ENCODE measurements at places on chromosomes 16 and 17.

GRCh38 chr16:66159987-66160386, 206.5 kb upstream of the CDH5 start:
- DNase-seq = no peak

DNA sequence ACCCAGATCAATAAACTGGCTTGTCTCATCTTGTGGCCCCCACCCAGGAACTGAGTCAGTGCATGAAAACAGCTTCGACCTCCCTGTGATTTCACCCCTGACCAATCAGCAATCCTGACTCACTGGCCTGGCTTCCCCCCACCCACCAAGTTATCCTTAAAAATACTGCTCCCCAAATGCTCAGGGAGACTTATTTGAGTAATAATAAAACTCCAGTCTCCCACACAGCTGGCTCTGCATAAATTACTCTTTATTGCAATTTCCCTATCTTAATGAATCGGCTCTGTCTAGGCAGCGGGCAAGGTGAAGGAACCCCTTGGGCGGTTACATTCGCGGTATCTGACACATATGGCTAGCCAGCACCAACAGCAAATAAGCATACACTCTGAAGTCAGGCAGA, 9.8 kb upstream of the RABEP1 start:
- DNase-seq = no peak

DNA sequence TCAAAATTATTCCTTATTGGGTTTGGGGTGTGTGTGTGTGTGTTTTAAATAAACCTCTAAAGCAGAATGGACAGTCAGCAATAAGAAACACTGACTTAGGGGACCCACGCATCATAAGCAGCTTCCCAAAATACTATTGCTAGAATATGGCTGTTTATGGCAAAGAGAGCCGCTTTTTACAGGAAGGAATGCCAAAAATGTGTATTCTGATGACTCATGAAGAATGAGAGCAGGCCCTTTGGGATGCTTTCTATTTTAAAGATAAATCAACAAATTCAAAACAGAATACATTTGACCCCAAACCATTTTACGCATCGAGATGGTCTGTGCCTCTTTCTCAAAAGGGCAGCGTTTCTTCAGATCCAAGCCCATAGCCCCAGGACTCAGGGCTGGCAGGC, 37.5 kb downstream of the ARHGAP17 start:
- no peak for DNase-seq

DNA sequence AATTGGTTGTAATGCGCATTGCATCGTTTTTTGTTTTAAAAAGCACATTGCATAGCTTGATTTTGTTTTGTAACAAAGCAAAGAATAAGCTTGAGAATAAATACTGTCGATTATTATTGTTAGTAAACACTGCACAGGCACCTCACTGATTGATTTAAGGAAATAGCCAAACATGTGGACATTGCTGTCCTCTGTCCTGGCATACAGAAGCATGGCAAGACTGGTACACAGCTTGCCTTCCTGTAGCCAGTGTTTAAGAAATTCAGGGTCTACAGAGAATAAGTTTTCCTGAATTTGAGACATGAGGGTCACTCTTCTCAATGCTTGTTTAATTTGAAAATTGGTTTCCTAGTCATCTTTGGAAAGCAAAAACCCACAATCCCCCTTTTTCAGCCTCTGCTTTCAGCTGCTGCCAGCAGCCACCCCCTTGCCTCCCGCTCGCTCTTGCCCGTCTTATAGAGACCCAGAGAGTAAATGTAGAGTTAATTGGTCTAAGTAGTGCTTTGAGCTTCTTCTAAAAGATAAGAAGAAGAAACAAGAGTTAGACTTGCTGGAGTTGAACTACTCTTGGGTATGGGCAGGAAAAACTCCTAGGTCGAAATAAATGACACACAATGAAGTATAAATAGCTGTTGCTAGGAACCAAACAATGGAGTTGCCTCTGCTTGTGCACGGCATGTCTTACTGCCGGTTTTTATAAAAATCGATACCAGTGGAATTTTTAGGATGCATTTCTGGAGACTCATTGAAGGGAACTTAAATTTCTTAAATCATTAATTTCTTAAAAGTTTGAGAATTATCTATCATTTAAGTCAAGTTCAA, 116.6 kb downstream of the MRTFB start:
- DNase-seq = no peak

DNA sequence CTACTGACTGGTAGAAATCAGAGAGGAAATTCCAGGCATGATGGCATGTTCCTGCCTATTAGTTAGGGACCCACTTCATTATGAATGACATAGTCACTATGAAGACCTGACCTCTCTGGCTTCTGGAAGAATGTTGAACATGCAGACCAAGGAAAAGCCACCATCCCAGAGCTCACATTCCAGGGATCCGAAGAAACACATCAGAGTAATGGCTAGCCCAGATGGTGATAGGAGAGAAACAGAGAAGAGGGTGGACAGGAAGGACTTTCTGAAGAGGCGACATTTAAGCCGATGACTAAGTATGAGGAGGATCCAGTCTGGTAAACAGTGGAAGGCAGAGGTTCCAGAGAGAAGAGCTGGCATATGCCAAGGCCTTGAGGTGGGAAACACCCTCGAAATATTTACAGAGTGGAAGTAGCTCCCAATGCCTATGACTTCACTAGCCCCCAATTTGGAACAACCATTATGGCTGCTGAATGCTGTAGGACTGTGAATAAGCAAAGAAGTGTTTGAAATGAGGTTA, 216.2 kb downstream of the RBFOX1 start:
- no peak for DNase-seq

- no peak for DNase-seq
Measured at GRCh38 chr16:3523281-3523680, 22.5 kb downstream of the CLUAP1 start.

DNA sequence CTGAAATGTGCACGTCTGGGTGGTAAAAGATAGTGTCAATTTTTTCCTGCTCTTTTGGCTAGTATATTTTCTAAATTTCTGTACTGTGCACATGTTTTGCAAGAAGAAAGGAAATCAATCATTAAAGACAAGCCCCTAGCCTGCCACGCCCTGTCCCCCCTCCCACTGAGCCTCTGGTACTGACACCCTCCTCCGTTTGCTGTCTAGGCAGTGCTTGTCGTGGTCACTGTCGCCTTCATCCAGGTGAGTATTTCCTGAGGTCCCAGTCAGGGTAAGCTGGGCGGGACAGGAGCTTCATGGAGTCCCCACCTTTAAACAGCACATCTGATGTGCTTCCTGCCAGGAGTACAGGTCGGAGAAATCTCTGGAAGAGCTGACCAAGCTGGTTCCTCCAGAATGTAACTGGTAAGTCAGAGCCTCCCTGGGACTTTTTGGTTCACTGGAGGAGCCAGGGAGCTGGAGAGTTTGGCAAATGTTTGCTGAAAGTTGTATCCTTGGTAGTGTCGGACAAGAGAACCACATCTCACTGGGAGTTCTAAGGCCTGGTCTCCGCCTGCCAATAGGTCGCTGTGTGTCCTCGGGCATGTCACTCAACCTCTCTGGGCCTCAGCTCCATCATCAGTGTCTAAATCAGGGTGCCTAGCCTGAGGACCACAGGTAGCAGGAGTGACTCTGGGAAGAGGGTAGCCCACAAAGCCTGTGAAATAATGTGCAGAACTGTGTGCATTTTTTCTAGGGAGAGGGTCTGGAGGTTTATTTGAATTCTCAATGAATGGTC, 42.2 kb downstream of the ATP2C2 start:
- DNase-seq = no peak

- DNase-seq = no peak
Measured at GRCh38 chr17:61314368-61315078, 85.1 kb upstream of the TBX2 start.

GRCh38 chr16:25258861-25259179, 1.2 kb upstream of the ZKSCAN2 start:
- DNase-seq = peak; percentile 39

DNA sequence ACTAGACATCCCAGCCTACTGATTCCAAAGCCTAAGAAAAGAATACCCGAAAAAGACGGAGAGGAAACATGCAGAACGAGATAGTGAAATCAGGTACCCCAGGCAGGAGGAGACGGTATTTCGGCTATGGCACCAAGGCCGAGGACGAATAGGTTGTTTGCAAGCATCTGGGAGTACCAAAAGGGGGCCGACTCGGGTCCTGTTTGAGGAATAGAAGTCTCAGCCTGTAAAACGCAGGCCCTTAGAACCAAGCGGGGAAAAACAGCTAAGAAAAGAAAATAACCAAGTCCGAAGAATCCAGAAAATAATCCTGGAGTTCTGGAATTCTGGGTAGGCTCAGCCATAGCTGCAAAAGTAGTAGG, 537 bp downstream of the SLC35B1 start:
- peak; percentile 52 for DNase-seq

GRCh38 chr17:40371261-40371929, 6.9 kb upstream of the GJD3 start:
- DNase-seq = peak; percentile 69

DNA sequence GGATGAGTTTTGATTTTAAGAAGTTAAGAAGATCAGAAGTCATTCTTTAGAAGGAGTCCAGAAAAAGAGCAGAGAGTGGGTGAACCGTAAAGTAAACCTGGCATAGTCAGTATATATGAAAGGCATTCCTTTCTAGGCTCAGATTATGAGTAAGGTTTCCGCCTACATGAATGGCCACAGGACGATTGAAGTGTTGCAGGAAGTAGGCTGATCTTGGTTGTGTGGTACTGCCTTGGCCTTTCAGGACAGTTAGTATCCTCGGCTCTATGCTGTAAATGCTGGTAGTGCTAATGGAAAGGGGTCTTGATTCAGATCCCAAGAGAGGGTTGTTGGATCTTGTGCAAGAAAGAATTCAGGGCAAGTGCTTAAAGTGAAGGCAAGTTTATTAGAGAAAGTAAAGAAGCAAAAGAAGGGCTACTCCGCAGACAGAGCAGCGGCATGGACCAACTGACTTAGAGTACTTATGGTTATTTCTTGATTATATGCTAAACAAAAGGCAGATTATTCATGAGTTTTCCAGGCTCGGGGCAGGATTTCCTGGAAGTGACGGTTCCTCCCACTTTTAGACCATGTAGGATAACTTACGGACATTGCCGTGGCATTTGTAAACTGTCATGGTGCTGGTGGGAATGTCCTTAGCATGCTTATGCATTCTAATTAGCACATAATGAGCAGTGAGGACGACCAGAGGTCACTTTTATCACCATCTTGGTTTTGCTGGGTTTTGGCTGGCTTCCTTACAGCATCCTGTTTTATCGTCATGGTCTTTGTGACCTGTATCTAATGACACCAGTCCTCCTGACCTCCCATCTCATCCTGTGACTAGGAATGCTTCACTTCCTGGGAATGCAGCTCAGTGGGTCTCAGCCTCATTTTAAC, 164.8 kb downstream of the SNX29 start:
- DNase-seq = no peak

DNA sequence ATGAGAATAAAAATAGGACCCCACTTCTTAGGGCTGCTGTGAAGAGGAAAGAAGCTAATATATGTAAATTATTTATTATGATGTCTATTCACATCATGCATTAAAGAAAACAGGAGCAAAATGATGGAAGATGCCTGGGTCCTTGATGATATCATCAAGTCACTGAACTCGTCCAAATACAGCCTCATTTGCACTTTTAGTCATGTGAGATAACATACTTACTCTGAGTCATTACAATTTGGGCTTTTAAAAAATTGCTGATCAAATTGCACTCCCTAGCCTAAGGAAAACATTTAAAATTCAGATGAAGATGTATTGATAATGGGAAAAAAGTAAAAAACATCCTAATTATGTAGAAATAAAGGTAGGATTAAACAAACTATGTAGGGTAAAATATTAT, 302.7 kb upstream of the CCL2 start:
- no peak for DNase-seq

DNA sequence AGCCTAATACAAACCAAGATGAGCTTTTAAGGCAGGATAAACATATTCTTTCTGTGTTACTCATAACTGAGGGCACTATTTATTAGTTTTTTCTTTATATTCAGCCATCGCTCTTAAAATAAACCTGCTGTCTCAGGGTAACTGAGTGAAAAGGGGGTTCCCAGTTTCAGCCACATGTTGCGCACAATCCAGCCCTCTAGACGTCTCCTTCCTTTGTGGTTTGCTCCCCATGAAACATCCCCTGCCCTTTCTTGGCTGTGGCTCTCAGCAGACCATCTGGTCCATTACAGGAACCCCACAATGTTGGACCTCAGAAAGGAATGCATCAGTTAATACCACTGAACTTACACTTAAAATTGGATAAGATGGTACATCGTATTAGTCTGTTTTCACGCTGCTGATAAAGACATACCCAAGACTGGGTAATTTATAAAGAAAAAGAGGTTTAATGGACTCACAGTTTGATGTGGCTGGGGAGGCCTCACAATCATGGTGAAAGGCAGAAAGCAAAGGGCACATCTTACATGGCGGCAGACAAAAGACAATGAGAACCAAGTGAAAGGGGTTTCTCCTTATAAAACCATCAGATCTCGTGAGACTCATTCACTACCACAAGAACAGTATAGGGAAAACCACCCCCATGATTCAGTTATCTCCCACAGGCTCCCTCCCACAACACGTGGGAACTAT, 12.6 kb upstream of the IL21R start:
- DNase-seq = no peak

DNA sequence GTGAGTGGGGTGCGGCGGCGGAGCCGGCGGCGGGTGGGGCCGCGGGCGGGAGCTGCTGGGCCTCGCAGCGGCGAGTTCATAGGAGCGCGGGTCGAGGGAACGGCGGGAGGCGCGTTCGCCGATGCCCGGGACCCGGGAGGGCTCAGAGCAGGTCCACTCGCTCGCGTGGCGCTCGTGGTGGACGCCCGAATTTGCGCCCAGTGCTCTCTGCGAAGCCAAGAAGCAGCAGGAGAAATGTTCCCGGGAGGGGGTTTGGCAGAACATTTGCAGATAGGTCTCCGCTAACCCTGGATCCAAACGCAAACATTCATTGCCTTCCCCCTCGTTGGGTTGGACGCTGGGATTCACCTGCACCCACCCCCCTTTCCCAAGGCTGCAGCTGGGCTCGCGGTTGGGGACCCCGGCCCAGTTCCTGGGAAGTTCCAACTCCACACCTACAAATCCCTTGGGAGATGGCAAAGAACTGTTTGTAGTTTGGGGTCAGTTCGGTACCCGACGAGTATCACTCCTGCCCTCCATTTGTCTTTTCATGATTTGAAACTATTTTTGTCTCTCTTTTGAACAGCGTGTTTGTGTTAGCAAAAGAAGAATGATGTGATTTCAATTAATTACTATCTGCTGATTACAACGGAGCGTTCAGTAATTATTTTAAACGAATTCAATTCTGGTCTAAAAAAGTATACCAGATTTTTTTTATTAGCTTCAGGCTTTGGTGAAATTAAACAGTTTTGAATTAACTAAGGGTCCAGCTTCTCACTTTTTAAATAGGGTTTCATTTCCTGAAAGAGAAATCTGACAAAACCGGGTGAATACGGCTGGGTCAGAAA, 2.3 kb downstream of the NTN1 start:
- DNase-seq = no peak
